ENCODE measurements at places on chromosomes 5 and 9. TPM values are rescaled to one million over a fixed set of nuclear protein-coding genes. Genes with fewer than 3 reads are reported as not detected.

Gene C5orf58
- total RNA-seq = 0.15 TPM

- DNase-seq = no peak
Observed at GRCh38 chr5:10539687-10539998, 24.2 kb upstream of the ANKRD33B start.

DNA sequence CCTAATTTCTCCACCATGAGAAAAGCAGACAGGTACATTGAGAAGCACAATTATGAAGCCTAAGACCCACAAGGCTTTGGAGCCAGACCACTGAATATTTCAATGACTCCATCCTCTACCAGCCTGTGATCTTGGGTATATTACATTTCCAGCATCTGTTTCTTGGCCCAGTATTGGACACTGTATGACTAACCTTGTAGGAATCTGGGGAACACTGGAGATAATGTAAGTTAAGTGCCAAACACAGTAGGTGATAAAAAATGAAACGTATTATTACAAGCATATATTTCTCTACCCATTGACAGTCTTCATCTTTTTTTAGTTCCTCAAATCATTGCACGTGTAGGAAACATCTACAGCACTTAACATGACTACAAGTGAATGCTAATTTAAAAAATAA, 28.6 kb upstream of the FEM1C start:
- no peak for DNase-seq

- DNase-seq = no peak
Observed at GRCh38 chr9:94976077-94976476, 249.6 kb downstream of the AOPEP start.

DNA sequence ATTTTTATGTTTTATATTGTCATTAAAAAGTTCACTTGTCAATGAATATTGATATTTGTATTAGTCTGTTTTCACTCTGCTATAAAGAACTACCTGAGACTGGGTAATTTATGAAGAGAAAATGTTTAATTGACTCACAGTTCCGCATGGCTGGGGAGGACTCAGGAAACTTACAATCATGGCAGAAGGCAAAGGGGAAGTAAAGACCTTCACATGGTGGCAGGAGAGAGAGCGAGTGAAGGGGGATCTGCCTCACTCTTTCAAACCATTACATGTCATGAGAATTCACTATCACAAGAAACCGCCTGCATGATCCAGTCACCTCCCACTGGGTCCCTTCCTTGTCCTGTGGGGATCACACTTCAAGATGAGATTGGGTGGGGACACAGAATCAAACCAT, 27.4 kb downstream of the SRD5A1 start:
- no peak for DNase-seq

DNA sequence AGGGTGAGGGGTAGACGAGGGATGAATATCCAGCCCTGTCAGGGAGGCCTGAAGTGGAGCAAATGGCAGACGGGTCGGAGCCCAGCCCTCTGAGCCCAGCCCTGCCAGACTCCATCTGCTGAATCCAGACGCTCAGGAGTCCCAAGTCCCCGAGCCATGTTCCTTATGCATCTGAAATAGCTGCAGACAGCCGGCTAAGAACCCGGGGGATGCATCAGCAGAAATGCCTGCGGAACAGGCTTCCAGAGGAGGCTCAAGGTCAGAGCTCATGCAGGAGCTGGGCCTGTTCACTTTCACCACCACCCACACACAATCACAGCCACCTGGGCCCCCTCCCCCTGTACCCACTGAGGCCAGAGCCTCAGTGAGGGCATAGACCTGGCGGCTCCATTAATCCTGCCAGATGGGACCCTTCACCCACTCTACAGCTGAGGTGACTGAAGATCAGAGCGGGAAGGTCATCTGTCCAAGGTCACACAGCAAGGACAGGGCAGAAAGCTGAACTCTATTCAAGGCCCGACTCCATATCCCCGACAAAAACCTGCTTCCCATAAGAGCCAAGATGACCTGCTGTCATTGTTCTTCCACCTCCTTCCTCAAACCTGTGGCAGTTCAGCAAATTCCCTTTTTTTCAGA, 24.4 kb upstream of the AKNA start:
- no peak for DNase-seq

- DNase-seq = no peak
Observed at GRCh38 chr5:134975843-134976242, 8.1 kb downstream of the CATSPER3 start.

Data from Panc1 (cell line).